Amniotic epithelial cell (primary cell): ENCODE measurements at places on chromosomes 6 and 20.

DNA sequence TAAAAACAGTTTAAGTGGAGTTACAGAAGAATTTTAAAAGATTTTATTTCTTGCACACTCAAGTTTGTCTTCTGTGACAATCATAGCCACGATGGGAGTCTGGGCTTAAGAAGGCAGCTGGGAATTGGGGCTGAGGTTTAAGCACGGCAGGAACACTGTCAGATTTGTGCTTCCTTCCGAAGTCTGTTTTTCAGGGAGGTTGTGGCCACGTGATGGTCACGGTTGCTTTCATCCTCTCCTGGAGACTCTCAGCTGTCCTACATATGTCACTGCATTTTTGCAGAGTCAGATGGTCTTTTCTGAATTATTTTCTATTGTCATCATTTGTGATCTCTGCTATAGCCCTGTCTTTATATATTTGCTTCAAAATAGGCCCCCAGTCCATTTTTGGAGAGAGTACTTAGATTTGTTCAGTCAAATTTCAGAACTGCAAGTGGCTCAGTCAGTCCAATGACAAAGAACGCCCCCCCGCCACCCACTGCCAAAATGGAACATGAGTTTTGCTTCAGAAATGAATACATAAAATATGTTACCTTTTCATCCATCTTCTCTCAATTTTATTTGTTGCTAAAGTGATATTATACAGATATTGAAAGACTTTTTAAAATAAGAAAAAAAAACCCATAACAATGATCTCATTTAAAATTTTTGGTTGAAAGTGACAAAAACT, 111.8 kb upstream of the ZFP64 start:
- no peak for DNase-seq

DNA sequence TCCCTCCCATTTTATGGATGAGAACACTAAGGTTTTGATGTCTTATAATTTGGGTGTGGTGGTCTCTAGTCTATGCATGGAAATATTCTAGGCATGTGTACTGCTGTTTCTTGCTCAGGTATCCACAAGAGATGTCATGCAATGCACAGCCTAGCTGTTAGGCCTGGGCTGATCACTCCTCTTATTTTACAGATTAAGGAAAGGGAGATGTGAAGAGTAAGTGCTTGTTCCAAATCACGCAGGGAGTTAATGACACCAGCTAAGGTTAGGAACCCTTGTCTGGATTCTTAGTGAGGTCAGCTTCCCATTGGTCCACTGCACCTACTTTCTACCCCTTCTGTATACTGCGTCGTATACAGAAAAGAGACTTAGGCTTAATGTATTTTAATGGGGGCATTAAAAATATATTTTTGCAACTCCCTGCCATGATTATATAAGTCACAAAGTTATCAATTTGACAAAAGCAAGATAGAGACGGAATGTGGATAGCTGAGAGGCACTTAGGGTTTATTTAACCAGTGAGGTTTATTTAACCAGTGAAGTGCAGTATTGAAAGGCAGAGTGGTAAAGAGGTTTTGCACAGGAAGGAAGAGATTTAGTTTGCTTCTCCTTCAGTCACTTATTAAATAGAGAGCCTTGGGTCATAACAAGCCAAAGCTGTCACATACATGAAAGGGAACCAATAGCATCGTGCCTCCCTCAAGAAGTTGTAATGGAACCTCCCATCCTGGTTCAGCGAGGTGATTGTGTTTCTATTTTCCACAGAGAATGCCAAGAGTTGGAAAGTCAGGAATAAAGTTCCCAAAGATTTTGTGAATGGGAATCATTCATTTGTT, 95.0 kb upstream of the FAM184A start:
- no peak for DNase-seq

- no peak for DNase-seq
These were observed 13.6 kb downstream of the KCNK5 start for GRCh38 chr6:39215640-39216158.

DNA sequence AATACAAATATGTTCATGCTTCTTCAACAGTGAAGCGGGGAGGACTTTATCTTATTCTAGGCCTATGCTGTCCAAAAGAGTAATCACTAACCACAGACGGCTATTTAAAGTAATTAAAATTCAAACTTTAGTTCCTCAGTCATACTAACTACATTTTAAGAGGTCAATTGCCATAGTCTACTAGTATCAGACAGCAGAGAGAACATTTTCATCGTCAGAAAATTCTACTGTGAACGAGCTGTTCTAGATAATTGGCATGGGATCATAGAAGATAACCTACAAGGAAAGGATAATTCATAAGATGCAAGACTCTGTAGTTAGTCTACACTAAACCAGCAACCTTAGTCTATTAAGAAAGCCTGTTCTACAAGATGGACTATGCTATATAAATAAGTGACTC, 44.4 kb downstream of the PRKN start:
- no peak for DNase-seq

DNA sequence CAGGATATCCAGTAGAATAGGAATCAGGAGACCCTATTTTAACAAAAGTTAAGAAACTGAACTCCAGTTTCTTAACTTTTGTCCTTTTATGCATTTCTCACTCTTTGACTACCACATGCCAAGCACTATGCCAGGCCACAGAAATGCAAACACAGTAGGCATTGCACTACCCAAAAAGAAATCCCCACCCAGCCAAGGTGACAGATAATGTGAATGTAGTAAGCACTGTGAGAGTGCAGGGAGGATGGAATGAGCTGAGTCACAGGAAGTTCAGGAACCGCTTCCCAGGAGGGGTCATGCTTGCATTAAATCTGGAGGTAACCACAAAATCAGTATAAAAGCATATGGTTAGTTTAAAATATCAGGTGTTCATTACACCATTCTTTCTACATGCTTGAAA, 20.1 kb upstream of the FAM83C start:
- DNase-seq = peak; percentile 92

DNA sequence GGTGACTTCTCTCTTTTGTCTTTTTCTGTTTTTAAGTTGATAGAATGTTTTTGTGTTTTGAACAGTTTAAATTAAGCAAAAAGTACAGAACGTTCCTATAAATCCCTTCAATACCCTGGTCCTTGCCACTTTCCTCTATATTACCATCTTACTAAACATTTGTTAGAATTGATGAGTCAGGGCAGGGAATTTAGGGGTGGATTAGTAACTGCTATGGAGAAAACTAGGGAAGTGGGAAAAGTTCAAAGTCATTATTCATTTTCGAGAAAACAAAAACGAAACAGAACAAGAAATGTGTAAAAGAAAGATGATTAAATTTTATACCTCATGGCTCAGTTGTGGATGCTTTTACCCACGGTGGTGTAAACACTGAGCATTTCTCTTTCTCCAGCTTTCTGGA, 240.4 kb upstream of the SULF2 start:
- peak; percentile 81 for DNase-seq

DNA sequence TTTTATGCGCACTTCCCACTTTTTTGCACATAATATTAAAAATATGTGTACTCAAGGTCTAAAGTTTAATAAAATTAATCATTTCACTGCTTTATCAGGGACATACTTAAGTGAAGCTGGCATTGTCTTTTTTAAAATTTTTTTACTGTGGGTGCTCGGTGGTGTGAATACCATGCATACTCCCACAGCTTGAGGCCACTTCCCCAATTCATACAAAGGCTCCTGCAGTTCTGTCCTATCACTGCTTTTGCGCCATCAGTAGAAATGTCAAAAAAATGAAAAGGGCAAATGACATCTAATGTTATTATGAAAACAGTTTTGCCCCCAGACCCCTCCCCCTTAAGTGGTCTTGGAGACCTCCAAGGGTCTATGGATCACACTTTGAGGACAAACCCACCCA, 464.1 kb upstream of the ARID1B start:
- DNase-seq = no peak

DNA sequence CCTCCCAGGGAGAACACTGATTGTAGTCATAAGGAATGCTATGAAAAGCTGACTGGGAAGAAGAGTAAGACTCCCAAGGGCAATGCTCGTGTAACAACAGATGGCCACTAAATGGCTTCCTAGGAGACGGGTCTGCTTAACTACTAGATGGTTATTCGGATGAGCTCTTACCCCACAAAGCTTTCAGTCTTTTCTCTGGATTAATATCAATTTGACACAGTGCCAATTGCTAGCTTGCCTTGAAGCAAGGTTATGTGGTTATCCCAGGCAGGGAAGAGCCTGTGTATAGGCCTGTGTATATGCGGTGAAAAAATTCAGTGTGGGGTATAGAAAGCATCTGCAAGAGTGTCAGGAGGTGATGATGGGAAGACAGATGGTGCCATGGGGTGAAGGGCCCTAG, 86.4 kb upstream of the NOX3 start:
- no peak for DNase-seq

DNA sequence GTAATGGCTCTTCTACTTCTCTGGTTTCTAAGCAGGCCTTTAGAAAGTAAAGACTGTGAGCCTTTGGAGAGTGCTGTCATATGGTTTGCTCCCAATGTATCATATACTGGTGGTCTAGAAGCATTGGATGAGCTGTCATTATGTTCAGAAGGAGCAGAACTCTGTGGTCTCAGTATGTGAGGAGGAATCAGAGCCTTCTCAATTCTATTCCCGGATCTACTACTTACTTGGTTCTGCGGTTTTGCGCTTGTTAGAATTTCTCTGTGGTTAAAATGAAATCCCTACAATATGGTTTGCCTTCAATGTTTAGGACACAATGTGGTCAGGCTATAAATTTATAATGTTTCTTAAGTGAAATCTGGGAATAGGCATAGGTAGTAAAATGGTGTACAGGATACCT, 64.6 kb downstream of the RWDD2A start:
- peak; percentile 6 for DNase-seq

DNA sequence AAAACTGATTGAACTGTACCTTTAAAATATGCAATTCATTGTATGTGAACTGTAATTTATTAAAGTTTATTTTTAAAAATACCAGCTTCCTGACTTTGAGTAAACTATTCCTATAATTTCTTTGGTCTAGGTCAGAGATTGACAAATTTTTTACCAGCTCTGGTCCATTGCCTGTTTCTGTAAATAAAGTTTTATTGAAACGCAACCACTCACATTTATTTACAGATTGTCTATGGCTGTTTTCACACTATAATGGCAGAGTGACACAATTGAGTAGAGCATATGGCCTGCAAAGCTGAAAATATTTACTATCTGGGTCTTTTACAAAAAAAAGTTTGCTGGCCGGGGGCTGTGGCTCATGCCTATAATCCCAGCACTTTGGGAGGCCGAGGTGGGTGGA, 33.0 kb upstream of the NFATC2 start:
- DNase-seq = no peak

GRCh38 chr6:137646484-137646883, 152.3 kb upstream of the OLIG3 start:
- DNase-seq = no peak

GRCh38 chr20:50323777-50324775, 133.4 kb downstream of the CEBPB start:
- DNase-seq = no peak

DNA sequence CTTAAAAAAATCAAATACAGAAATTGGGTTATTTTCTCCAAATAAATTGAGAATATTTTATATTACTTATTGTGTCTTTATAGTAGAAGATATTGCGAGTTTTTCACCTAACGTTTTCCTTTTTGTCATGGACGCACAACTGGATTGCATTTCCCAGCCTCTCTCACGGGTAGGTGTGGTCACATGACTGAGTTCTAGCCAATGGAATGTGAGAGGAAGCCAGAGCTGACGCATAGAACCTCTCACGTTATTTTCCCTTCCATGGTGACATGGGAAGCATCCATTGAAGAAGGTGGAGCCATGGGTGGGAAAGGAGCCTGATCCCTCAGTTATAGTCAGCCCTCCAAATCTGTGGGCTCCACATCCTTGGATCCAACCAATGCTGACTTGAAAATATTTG, 155.9 kb upstream of the UST start:
- no peak for DNase-seq

DNA sequence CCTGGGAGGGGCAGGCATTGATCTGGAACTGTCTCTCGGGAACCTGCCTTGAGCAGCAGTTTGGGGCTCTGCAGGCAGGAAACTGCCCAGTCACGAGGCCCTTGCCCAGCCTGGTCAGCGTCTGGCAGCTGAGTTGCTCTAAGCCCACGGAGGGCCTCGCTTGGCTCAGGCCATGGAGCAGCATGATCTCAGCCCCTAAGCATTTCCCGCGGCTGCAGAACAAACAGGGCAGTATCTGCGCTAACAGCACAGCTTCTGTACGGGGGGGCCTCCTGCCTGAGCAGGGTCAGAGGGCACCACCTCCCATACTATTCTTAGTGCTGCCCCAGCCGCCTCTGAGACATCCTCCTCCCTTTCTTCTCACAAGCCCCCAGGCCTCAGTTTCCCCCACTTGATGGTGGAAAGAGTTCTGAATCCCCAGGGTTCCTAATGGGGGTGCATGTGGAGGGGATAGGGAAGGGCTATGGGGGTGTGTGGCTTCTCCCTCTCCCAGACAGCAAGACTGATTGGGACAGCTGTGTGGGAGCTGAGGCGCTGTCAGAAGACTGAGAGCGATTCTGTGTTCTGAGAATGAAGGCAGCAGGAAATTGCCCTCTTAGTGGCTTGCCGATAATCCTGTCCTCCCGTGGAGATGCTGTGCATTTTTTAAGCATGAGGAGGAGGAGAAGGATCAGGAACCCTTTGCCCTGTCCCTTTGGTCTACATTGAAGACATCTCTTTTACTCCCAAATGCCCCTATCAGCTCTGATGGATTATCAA, 46.4 kb downstream of the MOCS1 start:
- DNase-seq = peak; percentile 97

- no peak for DNase-seq
These were observed 370.2 kb downstream of the UTRN start for GRCh38 chr6:144655376-144655775.

DNA sequence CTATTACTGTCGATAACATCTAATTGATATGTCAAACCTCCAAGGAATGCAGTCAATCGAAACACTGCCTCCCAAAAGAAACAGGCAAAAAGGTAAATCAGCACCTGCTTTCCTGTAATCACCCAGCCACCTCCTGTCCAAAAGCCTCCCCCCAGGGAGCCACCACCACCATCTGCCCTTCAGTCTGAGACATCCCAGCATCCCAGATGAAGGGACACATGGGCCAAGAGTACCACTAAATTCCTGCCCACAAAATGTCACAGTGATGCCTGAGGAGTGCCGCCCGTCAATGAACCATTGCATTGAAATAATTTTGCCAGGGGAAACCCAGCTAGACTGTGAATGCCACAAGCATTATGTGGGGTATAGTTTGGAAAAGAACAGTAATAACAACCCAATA, 401.7 kb downstream of the ZFAND3 start:
- no peak for DNase-seq

GRCh38 chr6:37516076-37516919, 16.6 kb upstream of the CCDC167 start:
- DNase-seq = no peak

DNA sequence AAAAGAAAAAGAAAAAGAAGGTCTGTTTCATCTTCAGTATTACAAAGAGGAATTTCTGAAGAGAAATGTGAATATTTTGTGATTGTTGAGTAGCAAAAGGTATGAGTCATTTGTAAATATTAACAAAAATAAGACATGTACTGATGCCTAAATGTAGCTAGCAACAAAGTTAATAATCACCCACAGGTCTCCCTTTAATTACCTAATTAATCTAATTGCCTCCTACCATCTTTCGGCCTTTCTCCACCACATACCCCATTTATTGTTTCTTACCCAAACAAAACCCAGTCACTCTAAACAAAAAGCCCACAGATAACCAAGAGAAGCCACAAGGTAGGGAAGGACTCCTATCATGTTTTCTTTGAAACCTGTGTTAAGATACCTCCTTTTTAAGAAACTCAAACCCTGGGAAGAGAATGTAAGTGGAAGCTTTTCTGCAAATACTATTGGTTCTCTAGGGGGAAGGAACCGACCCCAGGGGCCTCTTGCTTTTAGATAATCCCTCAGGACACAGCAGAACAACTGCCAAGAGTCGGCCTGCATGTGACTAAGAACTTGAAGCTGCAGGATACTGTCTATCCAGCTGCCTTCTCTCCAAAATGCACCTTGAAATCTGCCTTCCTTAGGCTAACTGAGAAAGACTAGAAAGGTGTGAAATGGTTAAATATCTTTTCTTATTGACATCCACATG, 16.1 kb upstream of the STK38 start:
- DNase-seq = no peak
